Stimulated activated CD4-positive, alpha-beta T cell treated with anti-CD3 and anti-CD28 coated beads, Interleukin-12 subunit alpha, Interleukin-12 subunit beta, amount 100 ng/mL, for 24 hours (primary cell): ENCODE measurements at places on chromosomes 1 and 21.

DNA sequence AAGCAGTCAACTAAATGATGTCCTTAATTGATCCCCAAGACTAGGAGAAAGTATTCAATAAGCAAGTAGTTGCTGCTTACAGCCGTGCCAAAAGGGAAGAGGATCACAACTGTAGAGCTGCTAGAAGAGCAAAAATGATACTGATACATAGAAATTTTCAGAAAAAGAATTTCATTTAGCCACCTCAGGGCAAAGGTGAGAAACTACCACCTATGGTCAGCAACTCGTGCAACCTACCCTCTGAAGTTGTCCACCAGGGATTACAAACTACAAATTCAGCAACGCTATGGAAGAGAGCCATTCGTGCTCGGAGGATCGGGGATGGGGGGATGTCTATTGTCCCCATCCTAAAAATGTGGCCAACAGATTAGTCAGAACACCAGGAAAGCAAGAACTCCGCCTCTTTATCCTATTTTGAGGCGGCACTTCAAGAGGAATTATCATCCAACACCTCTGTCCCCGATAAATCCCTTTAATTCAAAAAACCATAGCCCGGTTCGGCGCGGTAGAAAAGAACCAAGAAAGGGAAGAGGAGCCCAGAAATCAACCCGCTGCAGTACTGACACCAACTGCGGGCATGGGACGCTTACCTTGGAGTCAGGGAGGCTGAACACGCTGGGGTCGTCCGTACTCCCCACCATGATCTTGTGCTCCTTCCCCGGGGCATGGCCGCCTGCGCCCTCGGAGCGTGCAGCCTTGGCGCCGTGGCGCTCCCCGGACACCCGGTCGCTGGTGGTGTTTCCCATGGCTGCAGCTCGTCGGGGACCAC is 687 bp downstream of the PRKAB2 start:
- DNase-seq, result no peak

DNA sequence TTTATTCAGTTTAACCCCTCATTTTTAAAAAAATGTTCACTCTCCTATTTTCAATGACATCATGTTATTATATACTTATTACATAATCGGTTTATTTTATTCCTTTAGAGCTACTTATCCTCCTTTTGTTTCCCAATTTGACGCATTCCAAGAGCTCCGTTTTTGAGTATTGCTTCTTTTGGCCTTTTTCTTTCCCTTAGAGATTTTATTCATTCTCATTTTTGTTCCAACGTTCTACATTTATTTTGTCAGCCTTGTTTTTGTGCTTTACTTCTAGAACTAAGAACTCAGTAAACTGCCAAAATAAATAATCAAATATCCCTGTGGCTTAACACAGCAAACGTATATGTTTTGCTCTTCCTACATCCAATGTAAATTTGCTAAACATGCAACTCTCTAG is 769.1 kb downstream of the NCAM2 start:
- no peak for DNase-seq

GRCh38 chr1:206685334-206685768 is 646 bp downstream of the MAPKAPK2 start:
- peak; percentile 17 for DNase-seq

DNA sequence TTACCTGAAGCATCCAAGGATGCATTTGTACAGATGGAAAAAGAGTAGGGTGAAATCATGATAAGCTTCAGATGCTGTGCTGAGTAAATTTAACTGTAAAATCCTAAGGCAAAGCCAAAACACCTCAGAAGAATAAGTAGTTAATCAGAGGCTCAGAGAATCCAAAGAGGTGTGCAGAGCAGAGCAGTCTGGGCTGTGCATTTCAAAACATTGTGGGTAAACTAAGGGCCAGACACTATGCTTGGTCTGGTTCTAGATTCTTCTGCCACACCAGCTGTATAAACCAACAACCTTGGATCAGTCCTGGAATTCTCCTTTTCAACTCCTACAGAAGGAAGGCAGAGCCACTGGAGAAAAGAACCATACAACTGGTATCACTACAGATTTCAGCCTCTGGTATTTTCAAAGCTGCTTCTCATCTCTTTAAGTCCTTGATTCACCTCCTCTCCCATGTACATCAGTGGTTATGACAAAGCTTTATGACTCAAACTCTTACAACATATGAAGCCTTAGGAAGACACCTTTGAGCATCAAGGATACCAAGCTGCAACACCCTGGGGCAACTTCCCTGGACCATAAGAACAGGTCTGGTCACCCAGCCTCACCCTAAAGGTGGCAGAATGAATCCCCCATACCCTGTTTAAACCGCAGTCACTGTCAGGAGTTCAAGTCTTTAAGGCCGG is 11.6 kb upstream of the HIPK1 start:
- DNase-seq, result no peak

GRCh38 chr1:14704846-14705245 is 106.4 kb downstream of the KAZN start:
- no peak for DNase-seq

DNA sequence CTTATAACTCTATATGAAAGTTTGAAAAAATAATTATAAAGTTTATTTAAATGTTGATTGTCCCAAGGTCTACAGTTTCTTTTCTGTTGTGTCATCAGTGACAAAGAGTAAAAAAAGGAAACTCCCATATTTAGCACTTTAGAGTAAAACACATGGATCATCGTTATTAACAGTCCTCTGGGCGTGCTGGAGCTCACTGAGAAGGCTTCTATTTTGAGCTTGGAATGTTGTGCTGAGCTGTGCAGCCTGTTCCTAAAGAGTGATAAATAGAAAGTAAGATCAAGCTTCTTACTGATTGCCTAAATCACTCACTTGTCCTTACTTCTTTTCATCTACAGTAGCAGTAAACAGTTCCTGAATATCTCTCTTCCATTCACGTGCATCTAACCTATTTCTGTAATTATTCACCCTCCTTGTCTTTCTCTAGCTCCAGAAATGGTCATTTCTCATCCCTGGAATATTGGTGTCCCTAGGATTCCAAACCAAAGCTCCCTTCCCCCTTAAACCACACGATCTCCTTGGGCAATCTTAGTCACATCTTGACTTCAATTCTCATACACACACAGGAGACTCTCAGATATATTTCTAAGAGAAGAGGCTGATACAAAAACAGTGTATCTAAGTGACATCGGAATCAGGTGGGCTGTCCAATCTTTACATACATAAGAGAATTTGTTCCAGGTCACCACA is 11.9 kb downstream of the GBP5 start:
- DNase-seq, result no peak
